ENCODE measurements at places on chromosomes 5 and 9.

- DNase-seq = no peak
These were observed 13.0 kb downstream of the ROR2 start for GRCh38 chr9:91937056-91937455.

- no peak for DNase-seq
These were observed 348.1 kb upstream of the SGCD start for GRCh38 chr5:155978850-155979249.

DNA sequence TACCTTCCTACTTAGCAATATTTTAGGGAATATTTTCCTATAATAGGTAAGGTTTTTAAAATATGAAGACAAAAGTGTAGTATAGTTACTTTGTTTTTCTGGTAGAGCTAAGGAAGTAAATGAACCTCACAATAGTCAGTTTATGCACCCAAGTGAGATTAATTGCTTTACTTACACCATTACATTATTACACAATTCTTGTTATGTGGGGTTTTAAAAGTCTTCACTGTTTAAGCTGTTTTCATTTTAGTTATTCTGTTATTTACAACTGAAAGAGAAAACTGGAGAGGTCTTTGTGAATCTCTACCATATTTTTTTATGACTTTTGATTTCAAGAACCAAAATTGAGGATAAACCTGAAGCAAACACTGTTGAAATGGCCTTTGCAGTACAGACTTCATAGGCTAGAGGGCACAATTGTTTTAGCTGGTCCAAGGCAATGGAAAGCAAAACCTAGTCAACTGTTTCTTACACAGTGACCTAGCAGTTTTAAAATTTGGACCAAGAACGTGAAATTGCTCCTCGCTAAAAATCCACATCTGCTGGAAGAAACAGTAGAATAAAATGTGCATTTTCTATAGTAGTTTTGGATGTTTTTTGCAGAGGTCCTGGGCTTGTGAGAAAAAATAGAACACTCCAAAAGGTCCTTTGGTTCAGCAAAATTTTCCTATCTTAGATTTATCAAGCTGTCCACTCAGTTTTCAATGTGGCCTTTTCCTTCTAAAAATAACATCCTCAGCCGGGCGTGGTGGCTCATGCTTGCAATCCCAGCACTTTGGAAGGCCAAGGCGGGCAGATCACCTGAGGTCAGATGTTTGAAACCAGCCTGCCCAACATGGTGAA is 66.4 kb upstream of the FER start:
- DNase-seq = no peak

DNA sequence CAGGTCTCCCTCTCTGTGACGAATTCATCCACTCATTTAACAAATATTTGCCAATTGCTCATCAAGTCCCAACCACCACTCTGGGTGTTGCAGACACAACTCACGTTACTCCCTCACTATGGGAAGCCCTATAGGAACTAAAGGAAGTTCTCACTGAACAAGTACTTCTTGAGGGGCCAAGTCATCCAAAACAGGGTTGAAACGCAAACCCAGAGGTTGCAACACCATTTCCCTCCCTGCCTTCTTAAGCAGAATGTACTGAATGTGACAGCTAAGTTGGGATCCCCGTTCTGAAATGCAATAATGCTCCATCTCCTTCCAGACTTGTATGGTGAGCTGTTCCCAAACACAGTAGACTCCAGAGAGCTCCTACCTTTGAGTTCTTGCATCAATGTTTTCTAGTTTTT is 34.3 kb downstream of the EPB41L4B start:
- no peak for DNase-seq

DNA sequence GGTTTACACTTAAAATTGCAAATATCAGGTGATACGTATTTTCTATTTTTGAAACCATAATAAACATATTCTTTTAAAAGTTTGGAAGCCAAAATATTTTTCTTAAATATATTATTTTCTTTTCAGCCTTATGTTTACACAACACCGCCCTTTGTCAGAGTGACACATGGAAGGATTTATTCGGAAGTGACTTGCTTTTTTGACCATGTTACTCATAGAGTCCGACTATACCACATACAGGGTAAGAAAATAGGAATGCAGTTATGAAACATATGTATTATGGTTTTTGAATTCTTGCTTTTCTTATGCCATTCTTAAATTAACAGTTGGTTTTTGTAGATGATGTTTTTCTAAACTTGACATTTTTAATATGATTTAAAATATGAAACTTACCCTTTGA is 133.9 kb downstream of the MAN2A1 start:
- DNase-seq = no peak

DNA sequence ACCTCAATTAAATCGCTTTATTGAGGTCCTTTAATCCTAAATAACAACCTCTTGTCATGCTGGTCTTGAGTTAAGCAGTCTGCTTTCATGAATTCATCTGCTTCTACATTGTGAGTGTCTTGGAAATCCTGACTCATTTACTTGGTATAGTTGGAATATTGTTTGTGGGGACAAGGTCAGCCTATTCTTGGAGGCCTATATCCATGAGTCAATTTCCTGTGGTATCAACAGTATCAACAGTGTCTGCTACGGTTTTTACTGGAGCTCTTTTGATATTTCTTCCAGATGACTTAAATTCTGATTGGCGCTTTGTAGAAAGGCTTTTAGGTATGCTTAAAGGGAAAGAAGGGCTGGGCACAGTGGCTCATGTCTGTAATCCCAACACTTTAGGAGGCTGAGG is 71.2 kb upstream of the PARP8 start:
- DNase-seq = no peak

GRCh38 chr5:73709536-73710129 is 83.6 kb downstream of the ARHGEF28 start:
- no peak for DNase-seq

DNA sequence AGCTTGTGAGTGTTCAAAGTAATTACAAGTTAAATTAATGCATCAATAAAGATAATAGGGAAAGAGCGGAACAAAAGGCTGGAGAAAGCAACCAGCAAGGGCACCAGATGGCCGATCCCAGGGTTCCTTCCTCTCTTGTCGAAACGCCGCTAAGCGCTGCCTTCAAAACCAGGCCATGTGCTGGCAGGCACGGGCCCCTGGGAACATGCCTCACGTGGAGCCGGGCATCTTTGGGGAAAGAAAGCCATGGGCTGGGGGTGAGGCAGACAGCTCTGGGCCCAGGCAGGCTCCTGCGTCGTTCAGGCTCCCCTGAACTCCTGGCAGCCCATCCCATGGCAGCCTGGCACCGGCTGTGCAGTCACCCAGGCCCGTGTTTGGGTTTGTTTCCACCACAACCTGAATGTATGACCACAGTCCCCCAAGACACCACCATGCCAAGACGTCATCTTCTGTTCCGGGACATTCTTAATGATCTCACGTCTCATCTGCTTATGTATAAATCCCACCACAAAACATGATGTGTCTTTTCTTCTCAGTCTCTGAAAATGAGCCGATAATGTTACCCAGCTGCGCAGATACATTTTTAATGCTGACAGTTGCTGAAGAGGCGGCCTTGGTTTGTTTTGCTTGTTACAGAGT is 110.4 kb upstream of the SARDH start:
- DNase-seq = no peak

DNA sequence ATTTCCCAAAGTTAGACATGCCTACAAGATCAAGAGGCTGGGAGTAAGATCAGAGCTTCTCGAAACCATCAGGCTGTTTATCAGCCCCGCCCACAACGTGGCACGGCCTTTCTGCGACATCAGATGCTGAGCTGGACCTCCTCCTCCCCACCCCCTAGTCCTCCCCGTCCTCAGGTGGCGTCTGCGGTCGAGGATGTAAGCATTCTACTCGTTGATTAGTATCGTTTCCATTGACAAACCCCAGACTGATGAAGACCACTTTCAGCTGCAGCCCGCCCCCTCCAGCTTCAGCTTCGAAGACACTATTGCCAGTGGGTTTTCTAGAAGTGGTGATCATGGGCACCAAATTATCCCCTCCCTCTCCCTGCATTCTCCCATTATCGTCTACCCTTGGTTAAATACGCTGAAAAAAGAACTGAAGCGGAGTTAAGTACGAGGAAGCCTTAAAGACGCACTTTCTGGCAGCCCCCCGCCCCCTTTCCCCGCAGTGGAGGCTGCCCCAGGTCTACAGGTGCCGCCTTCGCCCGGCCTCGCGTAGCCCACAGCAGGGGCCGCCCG is 1.1 kb downstream of the PPIC start:
- DNase-seq = no peak

GRCh38 chr5:10162468-10162867 is 87.2 kb downstream of the ATPSCKMT start:
- no peak for DNase-seq

DNA sequence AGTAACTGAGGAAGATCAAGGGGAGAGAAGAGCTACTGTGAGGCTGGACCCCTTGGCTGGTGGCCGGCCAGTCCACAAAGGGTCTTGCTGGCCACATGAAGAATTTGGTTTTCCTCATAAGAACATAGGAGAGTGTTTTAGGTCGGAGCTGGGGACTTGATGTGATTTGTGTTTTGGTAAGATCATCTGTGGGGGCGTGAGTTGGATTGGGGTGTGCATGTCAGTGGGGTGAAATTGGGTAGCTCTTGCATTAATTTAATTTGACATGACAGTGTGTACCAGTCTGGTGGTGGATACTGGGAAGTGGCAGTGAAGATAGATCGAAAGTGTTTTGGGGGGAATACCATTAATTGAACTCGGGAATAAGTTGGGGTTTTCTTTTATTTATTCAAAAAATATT is 8.6 kb downstream of the PAM start:
- DNase-seq = no peak

DNA sequence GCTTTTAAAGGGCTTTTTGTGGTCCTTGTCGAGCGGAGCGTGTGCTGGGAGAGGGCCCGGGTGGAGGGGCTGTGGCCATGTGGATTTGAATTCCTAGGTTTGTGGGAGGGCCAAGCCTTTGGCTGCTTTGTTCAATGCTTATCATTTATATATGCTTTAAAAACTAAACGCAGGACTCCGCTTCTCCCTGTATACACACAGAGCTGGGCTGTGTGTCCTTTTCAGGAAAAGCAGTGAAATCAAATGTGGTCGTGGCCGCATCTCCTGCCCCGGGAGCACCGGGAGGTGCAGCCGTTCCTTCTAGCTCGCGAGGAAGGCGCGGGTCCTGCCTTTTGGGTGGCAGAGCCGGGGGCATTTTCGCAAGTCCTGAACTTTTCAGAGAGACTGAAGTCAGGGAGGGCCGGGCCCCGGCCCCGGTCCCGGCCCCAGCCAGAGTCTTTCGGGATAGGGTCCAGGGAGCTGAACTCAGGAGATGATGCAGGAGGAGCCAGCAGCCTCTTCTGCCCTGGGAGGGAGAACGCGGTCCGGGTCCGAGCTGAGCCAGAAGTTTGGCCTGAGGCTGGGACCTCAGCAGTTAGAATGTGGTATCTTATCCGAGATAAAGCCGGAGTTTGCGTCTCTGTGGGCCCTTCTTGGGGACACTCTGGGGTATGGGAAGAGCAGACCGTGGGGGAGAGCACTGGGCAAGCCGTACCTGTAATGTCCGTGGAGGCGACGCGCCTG is 158.8 kb downstream of the C9orf152 start:
- no peak for DNase-seq

GRCh38 chr9:127862075-127863011 is 7.9 kb upstream of the ENG start:
- peak; percentile 28 for DNase-seq

DNA sequence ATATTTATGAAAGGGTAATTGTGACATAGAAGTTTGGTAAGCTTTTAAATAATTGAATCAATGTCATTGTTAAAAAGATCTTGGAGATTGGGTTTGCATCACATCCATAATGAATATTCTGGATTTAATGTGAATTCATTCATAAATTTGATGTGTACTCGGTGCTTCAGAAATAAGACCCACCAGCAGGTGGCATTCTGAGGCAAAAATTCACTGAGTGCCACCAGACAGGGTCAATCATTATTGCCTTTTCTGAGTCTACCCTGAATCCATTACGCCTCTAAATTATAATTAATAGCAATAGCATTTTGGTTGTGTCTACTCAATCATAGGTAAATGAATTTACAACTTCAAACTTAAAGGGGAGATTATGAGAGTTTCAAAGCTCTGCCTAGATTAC is 1.0 kb downstream of the TRPC7 start:
- DNase-seq = no peak

DNA sequence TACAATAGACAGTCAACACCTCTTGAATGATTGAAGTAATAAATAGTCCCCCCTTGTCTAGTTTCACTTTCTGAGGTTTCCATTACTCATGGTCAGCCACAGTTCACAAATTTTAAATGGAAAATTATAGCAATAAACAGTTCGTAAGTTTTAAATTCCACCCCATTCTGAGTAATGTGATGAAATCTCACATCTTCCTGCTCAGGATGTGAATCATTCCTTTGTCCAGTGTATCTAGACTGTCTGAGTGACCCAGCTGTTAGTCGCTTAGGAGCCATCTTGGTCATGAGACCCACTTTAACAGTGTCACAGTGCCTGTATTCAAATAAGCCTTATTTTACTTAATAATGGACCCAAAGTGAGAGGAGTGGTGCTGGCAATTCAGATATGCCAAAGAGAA is 311.6 kb upstream of the PRR16 start:
- no peak for DNase-seq

All from stimulated activated CD8-positive, alpha-beta memory T cell treated with anti-CD3 and anti-CD28 coated beads, Interleukin-7, amount 100 ng/mL, for 1 hour (primary cell).